ENCODE measurements at places on chromosomes 1 and 21. TPM values are rescaled to one million over a fixed set of nuclear protein-coding genes. Genes with fewer than 3 reads are reported as not detected.
A peak's percentile ranks its signal among the peaks of the same experiment; 100 is the strongest.

Gene KLHDC9
- total RNA-seq, result 5.3 TPM

Gene CTSK
- total RNA-seq, result 5.9 TPM

Gene RCSD1
- total RNA-seq, result not detected

Gene TLR5
- 17.3 TPM for total RNA-seq

Gene PRXL2B
- total RNA-seq, result 51.5 TPM

DNA sequence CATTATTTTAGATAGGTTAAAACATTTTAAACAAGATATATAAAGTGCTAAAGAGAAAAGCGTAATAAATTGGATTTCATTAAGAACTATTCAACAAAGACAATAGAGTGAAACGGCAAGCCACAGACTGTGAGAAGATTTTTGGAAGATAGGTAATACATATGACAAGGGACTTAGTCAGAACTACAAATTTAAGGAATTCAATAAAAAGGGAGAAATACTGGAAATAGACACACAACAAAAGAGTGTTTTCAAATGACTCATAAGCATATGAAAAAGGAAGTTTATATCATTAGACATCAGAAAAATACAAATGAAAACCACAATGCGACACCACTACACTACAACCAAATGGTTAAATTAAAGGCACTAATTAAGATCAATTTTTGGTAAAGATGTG is 90.5 kb downstream of the GDAP2 start:
- no peaks in the 10 kb centered on the region for H3K36me3 ChIP-seq
- no peaks in the 10 kb centered on the region for H3K27me3 ChIP-seq
- peaks cover 7% of the 10 kb centered on the region for H3K4me1 ChIP-seq
- H3K27ac ChIP-seq, result no peak overlapping the region
- DNase-seq, result no peak

DNA sequence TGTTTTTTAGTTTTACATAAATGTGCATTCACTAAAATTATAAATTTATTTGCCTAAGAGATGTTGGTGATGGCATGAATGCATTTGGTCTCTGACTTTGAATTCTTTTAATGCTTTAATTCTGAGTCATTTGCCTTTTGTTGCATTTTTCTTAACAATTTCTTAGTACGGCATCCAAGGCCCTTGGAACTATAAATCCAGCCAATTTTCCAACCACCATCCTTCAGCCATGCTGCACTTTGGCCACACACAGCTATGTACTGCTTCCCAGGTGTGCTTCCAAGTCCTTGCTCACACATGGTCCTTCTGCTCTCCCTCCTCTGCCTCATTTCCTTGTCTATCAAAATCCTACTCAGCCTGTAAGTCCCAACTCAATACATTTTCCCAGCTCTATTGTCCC is 161.0 kb downstream of the DHRS3 start:
- no peak overlapping the region for H3K4me3 ChIP-seq
- H3K4me1 ChIP-seq, result peaks cover 45% of the 10 kb centered on the region
- H3K27ac ChIP-seq, result peak overlapping the region; percentile 5
- H3K36me3 ChIP-seq, result peaks cover 11% of the 10 kb centered on the region

DNA sequence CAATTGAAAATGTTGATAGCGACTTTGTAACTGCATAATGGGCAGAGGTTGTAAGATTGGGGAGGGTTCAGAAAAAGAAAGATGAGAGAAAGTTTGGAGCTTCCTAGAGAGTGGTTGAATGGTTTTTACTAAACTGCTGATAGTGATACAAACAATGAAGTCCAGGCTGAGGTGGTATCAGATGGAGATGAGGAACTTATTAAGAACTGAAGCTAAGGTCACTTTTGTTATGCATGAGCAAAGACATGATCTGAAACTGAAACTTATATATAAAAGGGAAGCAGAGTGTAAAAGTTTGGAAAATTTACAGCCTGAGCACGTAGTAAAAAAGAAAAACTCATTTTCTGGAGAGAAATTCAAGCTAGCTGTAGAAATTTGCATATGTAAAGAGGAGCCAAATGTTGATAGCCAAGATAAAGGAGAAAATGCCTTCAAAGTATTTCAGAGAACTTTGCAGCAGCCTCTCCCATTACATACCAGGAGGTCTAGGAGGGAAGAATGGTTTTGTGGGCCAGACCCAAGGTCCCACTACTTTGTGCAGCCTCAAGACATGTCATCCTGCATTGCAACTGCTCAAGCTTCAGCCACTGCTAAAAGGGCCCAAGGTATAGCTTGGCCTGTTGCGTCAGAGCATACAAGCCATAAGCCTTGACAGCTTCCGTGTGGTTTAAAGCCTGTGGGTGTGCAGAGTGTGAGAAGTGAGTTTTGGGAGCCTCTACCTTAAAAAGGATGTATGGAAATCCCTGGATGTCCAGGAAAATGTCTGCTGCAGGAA is 843.9 kb downstream of the AMY1C start:
- H3K36me3 ChIP-seq, result no peaks in the 10 kb centered on the region
- no peaks in the 10 kb centered on the region for H3K4me1 ChIP-seq
- DNase-seq, result no peak
- no peaks in the 10 kb centered on the region for H3K27me3 ChIP-seq
- no peak overlapping the region for H3K4me3 ChIP-seq

GRCh38 chr1:25832336-25833037 is 12.7 kb downstream of the MTFR1L start:
- H3K36me3 ChIP-seq, result peaks cover 19% of the 10 kb centered on the region
- no peak overlapping the region for H3K4me3 ChIP-seq
- no peak for DNase-seq
- H3K4me1 ChIP-seq, result no peaks in the 10 kb centered on the region
- H3K27ac ChIP-seq, result no peak overlapping the region

DNA sequence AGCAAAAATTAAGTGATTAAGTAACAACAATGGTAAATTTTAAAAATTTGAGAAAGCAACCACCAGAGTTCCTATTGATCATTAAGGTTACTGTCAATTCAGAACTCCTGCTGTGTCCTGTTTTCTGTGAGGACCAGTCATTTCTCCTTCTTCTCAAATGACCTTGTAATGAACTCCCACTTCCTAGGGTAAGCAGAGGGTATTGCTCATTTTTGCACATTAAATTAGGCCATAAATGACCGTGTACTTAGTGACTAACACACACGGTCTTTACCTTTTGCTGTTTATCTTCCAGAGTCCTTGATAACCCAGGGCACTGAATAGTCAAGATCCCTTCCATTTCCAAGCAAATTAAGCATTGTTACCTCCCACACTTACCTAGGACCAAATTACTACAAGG is 227.5 kb upstream of the LYPLAL1 start:
- H3K27ac ChIP-seq, result peak overlapping the region; percentile 66
- no peak for DNase-seq
- peaks cover 60% of the 10 kb centered on the region for H3K4me1 ChIP-seq
- no peak overlapping the region for H3K4me3 ChIP-seq
- H3K36me3 ChIP-seq, result peaks cover 22% of the 10 kb centered on the region

DNA sequence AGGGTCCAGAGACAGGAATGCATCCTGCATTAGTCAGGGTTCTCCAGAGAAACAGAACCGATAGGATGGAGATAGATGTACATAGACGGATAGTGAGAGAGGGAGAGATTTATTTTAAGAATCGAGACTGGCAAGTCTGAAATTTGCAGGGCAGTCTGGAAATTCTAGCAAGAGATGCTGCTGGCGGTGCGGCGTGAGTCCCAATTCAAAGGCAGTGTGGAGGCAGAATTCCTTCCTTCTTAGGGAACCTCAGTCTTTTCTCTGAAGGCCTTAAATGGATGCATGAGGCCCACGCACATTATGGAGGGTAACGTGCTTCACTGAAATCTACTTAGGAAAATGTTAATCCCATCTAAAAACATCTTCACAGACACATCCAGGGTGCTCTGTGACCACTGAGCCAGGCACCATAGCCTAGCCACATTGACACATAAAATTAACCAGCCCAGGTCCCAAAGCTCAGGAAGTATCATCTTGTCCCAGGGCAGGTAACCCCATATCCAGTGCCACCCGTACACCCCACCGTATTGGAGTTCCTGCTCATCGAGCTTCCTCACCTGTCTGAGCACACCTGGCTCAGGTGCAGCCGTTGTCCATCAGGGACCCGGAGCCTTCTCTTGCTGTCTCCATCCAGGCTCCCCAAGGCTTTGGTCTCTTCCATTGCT is 9.7 kb upstream of the PKNOX1 start:
- no peaks in the 10 kb centered on the region for H3K36me3 ChIP-seq
- no peak for DNase-seq
- H3K27me3 ChIP-seq, result no peaks in the 10 kb centered on the region
- H3K27ac ChIP-seq, result no peak overlapping the region
